IPS-NIHi11 (cell line): ENCODE measurements at places on chromosomes 12 and 14.

- no peak for DNase-seq
Observed at GRCh38 chr12:75665216-75665615, 153.8 kb upstream of the KRR1 start.

- no peak for DNase-seq
Observed at GRCh38 chr12:106003297-106003696, 135.5 kb downstream of the NUAK1 start.

- DNase-seq, result no peak
Observed at GRCh38 chr12:87901457-87901856, 127.7 kb downstream of the C12orf50 start.

- DNase-seq, result no peak
Observed at GRCh38 chr14:58912287-58912686, 274.5 kb downstream of the DACT1 start.

- DNase-seq, result no peak
Observed at GRCh38 chr12:69161829-69162228, 77.5 kb upstream of the CPSF6 start.

- peak; percentile 73 for DNase-seq
Observed at GRCh38 chr14:76926521-76927251, 100.5 kb downstream of the LRRC74A start.

- DNase-seq, result no peak
Observed at GRCh38 chr14:46053221-46053620, 598.4 kb downstream of the RPL10L start.

DNA sequence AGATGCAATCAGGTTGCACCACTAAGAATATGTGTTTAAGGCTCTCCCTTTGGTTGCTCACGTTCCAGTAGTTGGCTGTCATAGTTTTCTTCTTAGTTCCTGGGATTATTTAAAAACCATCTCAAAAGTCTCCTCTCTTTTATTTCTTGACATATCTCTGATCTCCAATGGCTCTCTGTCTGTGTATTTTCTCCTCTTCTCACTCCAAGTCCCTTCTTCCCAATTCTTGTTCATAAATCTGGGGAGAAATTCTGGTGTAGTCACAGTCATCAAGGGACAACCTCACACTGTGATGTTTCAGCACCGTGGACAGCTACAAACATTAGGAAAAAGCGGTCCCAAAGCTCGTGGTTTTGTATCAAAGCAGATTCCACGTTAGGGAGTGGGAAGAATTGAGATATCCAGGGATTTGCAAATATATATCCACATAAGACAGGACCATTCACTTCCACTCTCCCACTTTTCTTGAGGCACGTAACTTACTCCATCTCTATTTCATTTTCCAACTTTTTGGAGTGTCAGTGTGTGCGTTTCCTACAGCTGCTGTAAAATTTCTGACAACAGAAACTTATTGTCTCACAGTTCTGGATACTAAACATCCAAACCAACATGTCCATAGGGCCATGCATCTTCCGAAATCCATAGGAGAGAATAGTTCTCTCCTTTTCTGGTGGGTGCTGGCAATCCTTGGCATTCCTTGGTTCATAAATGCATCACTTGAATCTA is 80.6 kb upstream of the TMEM233 start:
- peak; percentile 56 for DNase-seq

DNA sequence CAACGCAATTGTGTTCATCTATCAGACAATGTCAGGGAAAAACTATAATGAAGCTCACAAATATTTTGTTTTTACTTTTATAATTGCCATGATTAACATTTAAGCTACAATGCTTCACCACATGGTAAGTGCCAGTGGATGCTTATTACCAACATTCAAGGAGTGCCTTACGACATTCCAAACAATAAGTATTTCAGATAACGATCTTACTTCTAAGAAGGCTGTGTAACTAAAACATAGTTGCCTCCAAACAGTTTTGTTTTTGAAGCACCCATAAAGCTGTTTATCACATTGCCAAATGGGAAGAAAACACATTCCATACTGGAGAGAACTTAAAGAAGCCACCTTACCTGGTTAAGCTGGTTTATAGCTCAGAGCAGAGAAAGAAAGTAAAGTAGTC is 78.8 kb downstream of the RPS6KA5 start:
- DNase-seq, result no peak

- no peak for DNase-seq
Observed at GRCh38 chr12:58069268-58069963, 128.0 kb downstream of the ATP23 start.
